CD8-positive, alpha-beta memory T cell (primary cell): ENCODE measurements at places on chromosomes 1 and 21. TPM values are rescaled to one million over a fixed set of nuclear protein-coding genes. Genes with fewer than 3 reads are reported as not detected.

GRCh38 chr1:111953797-111954196 is 35.7 kb downstream of the KCND3 start:
- no peak overlapping the region for H3K4me3 ChIP-seq
- H3K36me3 ChIP-seq = no peaks in the 10 kb centered on the region
- no peak for DNase-seq
- H3K4me1 ChIP-seq = no peaks in the 10 kb centered on the region
- H3K27me3 ChIP-seq = no peaks in the 10 kb centered on the region
- H3K27ac ChIP-seq = no peak overlapping the region

Gene TFF1
- not detected for total RNA-seq

Gene SLC35F3
- total RNA-seq = 7.8 TPM

GRCh38 chr1:26998429-26999300 is 5.2 kb downstream of the TRNP1 start:
- H3K4me3 ChIP-seq = no peak overlapping the region
- no peak for DNase-seq
- H3K27me3 ChIP-seq = peaks cover 26% of the 10 kb centered on the region
- H3K36me3 ChIP-seq = no peaks in the 10 kb centered on the region
- H3K27ac ChIP-seq = no peak overlapping the region

- DNase-seq = no peak
- no peak overlapping the region for H3K4me3 ChIP-seq
- H3K36me3 ChIP-seq = no peaks in the 10 kb centered on the region
- H3K27ac ChIP-seq = no peak overlapping the region
- H3K4me1 ChIP-seq = no peaks in the 10 kb centered on the region
- H3K27me3 ChIP-seq = no peaks in the 10 kb centered on the region
These were observed 383.2 kb downstream of the KIF26B start for GRCh38 chr1:245537992-245538391.

DNA sequence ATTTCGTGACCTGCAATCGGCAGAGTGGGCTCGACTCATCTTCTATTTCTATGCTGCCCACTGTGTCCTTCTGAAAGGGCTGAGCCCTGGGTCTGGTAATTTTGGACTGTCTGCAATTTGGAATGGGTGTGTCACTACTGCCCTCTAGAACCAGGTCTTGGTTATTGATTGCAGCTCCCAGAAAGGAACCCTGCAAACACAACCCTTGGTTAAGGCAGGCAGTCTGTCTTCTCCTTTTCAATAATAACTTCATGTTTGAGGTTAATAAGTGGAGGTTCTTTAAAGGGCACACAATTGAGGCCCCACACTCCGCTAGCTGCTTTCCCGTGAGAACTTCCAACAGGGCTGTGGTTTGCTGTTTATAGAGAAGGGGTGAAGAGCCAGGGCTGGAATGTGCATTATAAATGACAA is 79.9 kb upstream of the LYST start:
- H3K27ac ChIP-seq = no peak overlapping the region
- no peaks in the 10 kb centered on the region for H3K27me3 ChIP-seq
- no peak for DNase-seq
- H3K36me3 ChIP-seq = no peaks in the 10 kb centered on the region
- H3K4me1 ChIP-seq = no peaks in the 10 kb centered on the region

Gene CCDC190
- total RNA-seq = not detected

DNA sequence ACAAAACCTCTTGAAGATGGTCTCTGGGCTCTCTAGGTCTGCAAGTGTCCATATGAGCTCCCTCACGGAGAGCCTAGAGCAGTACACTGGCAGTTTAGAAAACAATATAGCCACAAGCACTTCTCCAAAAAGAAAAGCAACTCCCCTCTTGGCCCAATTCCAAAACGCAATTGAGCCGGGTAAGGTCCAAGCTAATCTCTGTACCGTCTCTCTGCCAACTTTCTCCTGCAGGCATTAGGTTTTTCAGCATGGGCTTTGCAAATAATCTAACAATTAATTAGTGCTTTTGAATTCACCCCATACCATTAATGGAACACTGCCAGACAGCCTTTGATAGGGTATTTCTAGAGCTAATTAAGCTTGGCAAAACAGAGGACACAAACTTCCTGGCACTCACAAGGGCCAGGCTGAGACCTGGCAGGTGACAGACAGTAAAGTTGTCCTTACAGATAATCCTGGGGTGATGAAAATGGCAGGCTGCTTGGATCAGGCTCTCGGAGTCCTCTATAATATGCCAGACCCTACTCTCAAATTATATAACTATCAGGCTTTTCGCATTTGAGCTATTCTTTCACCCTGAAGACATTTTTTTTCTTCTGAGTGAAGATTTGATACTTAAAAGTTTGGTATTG is 39.8 kb downstream of the TGFBR3 start:
- peaks cover 5% of the 10 kb centered on the region for H3K4me1 ChIP-seq
- DNase-seq = no peak
- no peak overlapping the region for H3K27ac ChIP-seq
- H3K27me3 ChIP-seq = no peaks in the 10 kb centered on the region

Gene AMIGO1
- 4.0 TPM for total RNA-seq

- no peak for DNase-seq
- no peak overlapping the region for H3K27ac ChIP-seq
- H3K4me3 ChIP-seq = no peak overlapping the region
- no peaks in the 10 kb centered on the region for H3K36me3 ChIP-seq
These were observed 2.9 kb upstream of the PRRX1 start for GRCh38 chr1:170660871-170661645.

- H3K4me3 ChIP-seq = no peak overlapping the region
- H3K27me3 ChIP-seq = no peaks in the 10 kb centered on the region
- H3K36me3 ChIP-seq = no peaks in the 10 kb centered on the region
- DNase-seq = peak; percentile 40
- H3K27ac ChIP-seq = no peak overlapping the region
- H3K4me1 ChIP-seq = peaks cover 7% of the 10 kb centered on the region
These were observed 27.4 kb upstream of the CTPS1 start for GRCh38 chr1:40951943-40952743.

Gene RBP7
- total RNA-seq = not detected

GRCh38 chr1:152487871-152488270 is 22.7 kb upstream of the LCE5A start:
- H3K36me3 ChIP-seq = no peaks in the 10 kb centered on the region
- no peak overlapping the region for H3K27ac ChIP-seq
- H3K27me3 ChIP-seq = no peaks in the 10 kb centered on the region
- no peak overlapping the region for H3K4me3 ChIP-seq
- no peak for DNase-seq
- H3K4me1 ChIP-seq = no peaks in the 10 kb centered on the region

GRCh38 chr1:41892301-41892781 is 26.4 kb downstream of the HIVEP3 start:
- H3K36me3 ChIP-seq = no peaks in the 10 kb centered on the region
- DNase-seq = peak; percentile 53
- no peaks in the 10 kb centered on the region for H3K27me3 ChIP-seq
- peaks cover 60% of the 10 kb centered on the region for H3K4me1 ChIP-seq
- H3K4me3 ChIP-seq = peak overlapping the region; percentile 40

GRCh38 chr1:180435566-180435965 is 66.8 kb downstream of the ACBD6 start:
- no peaks in the 10 kb centered on the region for H3K4me1 ChIP-seq
- DNase-seq = no peak
- no peak overlapping the region for H3K27ac ChIP-seq
- H3K36me3 ChIP-seq = no peaks in the 10 kb centered on the region
- H3K4me3 ChIP-seq = no peak overlapping the region
- no peaks in the 10 kb centered on the region for H3K27me3 ChIP-seq

DNA sequence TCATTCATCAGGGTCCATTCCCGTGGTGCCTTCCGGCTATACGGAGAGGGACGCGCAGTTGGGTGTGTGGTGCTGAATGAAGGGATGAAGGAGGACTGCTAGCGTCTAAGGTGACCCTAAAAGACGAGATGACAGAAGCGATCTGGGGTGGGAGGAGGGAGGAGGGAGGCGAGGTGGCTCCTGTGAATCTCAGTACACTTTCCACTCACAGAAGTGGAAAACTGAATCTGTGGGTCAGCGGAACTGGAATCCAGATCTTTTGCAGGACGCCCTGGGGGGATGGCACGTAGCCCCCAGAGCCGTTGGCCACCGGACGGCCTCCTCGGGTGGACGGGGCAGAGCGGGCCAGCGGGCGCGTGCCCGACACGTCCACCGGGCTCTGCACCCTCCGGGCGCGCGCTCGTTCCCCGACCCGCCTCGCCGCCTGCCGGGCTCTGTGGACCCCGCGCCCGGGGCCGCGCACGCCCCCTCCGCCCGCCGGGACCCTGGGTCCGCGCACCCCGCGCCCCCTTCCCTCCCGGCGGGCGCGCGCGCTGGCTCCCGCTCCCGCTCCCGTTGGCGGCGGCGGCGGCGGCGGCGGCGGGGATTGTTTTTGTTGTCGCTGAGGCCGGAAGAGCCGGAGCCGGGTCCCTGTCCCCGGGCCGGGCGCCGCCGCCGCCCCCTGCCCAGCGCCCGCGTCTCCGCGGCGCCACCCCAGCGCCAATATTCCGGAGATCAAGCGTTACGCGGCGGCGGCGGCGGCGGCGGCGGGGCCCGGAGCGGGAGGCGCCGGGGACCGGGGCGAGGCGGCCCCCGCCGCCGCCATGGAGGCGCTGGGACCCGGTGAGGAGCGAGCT is at the start of gene AGO4:
AGO4 (plus strand) TSS at position 403 of the 836 bp plus-strand sequence; CDS start at position 804, 401 bp downstream.
- peak; percentile 60 for DNase-seq
- no peaks in the 10 kb centered on the region for H3K27me3 ChIP-seq
- peak within 1 kb of the TSS; percentile 91 for H3K4me3 ChIP-seq
- peaks cover 47% of the 10 kb centered on the region for H3K4me1 ChIP-seq

DNA sequence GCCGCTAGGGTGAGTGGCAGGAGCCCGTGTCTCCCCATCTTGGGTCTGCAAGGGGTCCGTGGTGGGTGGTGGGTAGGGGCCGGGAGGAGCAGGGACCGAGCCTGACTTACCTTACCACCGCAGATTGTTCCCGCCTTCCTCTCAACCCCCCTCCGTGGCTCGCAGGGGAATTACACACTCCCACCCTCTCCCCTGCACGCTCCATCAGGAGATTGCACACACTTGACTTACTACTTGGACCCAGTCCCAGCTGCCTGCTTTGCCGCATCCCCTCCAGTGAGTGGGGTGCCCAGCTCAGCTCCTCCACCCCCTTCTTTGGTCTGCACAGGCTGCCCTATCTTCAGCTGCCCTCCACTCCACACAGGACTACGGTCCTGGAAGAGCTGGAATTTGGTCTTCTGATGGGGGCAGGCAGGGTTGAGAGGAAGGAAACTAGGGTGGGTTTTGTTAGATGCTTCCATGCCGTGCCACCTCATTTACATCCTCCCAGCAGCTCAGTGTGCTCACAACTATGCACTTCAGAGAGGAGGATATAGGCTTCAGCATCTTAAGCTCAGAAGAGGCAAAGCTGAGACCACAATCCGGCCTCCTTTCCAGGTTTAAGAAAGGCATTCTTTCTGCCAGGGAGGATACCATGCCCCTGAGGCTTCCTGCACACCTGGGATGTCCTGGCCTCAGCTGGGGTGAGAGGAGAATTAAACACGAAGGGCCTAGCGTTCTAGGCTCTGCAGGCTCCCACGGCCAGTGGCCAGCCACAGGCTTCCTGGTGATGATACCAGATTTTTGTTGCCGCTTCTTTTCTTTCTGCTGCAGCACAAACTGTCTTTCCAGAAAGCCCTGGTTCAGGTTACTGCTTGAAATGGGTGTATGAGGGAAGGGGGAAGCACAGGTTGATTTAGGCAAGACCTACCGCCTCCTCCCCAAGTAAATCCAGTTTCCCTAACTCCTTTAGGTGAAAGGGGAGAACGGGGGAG is 2.3 kb downstream of the KCNC4 start:
- H3K4me3 ChIP-seq = no peak overlapping the region
- H3K27ac ChIP-seq = no peak overlapping the region
- H3K4me1 ChIP-seq = peaks cover 25% of the 10 kb centered on the region
- H3K36me3 ChIP-seq = no peaks in the 10 kb centered on the region

DNA sequence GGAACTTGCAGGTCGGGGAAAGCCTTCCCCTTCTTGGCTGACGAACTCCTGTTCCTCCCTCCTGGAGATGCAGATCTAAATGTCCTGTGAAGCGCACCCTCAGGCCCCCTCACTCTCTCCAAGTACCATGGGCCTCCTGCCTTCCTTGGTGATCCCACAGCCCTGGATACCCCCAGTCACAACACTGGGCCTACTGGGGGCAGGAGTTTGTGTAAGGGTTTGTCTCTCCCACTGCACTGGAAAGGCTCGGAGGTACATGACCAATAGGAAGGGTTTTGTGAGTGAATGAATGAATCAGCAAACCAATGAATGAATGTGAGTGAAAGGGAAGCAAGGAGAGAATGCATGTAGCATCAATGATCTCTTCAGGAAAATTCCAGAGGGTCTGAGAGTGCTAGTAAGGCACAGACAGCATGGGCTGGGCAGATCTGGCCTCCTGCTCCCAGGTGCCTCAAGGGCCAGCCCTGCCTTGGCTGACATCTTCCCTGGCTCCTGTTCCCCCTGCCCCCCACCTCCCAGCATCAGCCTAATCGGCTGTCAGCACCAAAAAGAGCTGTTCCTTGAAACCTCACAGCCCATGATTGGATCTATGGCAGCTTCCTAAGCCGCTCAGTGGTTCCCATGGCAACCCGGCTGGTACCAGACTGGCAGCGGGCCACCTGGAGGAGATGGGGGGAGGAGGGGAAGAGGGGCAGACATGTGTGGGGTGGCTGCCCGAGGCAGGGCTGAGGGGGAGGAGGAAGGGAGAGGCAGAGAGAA is 95.8 kb downstream of the VWA5B1 start:
- H3K27ac ChIP-seq = no peak overlapping the region
- no peaks in the 10 kb centered on the region for H3K4me1 ChIP-seq
- no peak overlapping the region for H3K4me3 ChIP-seq
- peaks cover 30% of the 10 kb centered on the region for H3K27me3 ChIP-seq

DNA sequence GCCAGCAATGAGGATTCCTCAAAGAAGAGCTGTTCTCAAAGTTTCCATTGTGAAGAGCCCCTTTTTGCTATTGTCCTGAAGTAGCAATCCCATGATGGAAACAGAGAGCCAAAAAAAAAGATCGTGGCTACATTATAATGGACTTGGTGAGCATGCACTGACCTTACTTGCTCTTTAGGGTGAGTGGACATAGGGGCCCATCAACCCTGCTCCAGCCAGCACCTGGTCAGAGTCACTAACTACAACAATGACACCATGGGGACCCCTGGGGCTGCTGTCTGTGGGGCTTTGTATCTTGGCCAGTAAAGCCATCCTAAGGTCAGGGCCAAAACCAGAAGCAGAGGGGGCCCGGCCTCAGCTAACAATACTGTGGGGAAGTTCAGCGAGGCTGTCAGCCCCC is 30.4 kb upstream of the RAB4A start:
- no peaks in the 10 kb centered on the region for H3K27me3 ChIP-seq
- no peak overlapping the region for H3K27ac ChIP-seq
- no peak overlapping the region for H3K4me3 ChIP-seq
- H3K4me1 ChIP-seq = no peaks in the 10 kb centered on the region
- H3K36me3 ChIP-seq = no peaks in the 10 kb centered on the region
- DNase-seq = no peak

Gene CLDN19
- not detected for total RNA-seq

DNA sequence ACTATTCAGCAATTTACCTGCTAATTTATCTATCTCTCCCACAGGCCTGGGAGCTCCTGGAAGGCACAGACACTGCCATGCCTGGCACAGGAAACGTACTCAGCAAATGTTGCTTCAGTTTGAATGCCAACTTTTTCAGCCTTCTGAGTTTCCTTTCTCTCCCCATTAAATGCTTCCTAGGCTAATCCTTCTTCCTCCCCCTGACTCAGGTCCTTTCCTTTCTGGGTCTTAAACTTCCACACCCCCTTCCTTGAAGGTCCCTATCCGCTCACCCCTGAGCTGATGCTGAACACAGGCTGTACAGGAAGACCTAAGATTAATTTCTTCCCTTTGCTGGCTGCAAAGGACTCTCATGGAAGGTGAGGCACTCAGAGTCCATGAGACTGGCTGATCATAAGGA is 40.3 kb upstream of the ECE1 start:
- H3K27ac ChIP-seq = no peak overlapping the region
- no peaks in the 10 kb centered on the region for H3K36me3 ChIP-seq
- H3K4me1 ChIP-seq = peaks cover 69% of the 10 kb centered on the region
- H3K27me3 ChIP-seq = no peaks in the 10 kb centered on the region
- H3K4me3 ChIP-seq = no peak overlapping the region

Gene HSD11B1
- total RNA-seq = 0.59 TPM
